RKO (cell line): ENCODE measurements at places on chromosomes 11 and 22.

- DNase-seq = no peak
Measured at GRCh38 chr22:44648085-44648820, 53.8 kb upstream of the PRR5 start.

DNA sequence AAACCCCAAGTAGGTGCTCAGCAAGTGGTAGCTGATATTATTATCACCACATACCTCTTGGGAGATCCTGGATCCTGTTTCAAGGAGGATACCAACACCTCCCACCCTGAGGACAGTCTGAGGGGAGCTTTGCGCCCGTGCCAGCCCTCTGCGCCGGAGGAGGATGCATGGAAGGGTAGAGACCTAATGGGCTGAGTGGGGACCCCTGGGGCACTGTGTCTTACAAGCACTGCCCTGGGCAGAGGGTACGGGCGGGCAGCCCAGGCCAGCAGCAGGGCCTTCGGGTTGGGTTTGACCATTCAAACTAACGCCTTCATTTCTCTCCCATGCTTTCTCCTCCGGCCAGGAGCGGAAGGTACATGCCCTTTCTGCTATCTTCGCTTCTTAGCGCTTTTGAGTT, 26.3 kb downstream of the MYBPC3 start:
- no peak for DNase-seq

DNA sequence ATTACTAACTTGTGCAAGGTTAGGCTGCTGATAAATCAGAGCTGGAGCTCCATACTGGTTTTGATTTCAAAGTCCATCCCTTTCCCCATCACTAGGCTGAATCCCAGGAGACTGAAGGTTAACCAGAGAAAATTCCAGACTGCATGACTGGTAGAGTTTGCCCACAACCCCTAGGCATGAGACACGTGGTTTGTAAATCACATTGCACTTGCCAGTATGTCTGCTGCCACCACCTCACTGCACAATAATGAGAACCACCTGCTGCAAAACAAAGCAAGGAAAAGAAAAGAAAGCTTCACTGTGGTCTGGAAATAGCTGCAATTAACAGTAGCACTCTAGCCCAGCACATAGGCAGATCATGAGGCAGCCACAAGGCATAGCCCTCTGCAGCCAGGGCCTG, 67.6 kb upstream of the NTM start:
- DNase-seq = no peak

GRCh38 chr22:45270095-45271020, 14.4 kb upstream of the UPK3A start:
- DNase-seq = no peak

DNA sequence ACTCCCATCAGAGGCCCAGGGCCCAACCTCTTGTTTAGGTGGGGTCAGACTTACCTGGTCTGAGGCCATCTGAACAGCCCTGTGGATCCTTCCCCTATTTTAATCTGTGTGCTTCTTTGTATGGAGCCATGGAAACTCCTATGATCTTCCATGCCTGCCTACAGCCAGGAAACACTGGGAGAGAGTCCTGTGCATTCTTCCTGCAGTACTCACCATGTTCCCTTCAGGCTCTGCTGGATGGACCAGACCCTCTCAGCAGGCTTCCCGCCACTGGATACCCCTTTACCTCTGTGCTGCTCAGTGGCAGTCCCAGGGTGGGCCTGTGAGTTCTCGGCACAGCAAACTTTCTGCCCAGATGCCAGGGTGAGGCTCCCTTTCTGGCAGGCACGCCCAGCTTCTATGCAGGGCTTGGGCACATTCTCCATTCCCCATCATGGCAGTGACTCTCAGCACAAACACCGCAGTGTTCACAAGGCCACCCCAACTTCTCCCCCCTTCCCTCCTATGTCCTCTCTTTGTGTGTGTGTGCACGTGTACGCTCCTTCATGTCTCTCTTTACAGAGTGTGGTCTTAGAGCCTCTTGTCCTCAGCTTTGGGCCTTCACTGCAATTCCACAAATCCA, 34.8 kb downstream of the NEU3 start:
- no peak for DNase-seq

GRCh38 chr11:83249972-83250593, 36.1 kb downstream of the CCDC90B start:
- DNase-seq = peak; percentile 68

- DNase-seq = peak; percentile 19
Measured at GRCh38 chr22:24834845-24835570, 29.0 kb downstream of the SGSM1 start.

- DNase-seq = no peak
Measured at GRCh38 chr11:18277565-18278271, 11.7 kb downstream of the SAA1 start.

DNA sequence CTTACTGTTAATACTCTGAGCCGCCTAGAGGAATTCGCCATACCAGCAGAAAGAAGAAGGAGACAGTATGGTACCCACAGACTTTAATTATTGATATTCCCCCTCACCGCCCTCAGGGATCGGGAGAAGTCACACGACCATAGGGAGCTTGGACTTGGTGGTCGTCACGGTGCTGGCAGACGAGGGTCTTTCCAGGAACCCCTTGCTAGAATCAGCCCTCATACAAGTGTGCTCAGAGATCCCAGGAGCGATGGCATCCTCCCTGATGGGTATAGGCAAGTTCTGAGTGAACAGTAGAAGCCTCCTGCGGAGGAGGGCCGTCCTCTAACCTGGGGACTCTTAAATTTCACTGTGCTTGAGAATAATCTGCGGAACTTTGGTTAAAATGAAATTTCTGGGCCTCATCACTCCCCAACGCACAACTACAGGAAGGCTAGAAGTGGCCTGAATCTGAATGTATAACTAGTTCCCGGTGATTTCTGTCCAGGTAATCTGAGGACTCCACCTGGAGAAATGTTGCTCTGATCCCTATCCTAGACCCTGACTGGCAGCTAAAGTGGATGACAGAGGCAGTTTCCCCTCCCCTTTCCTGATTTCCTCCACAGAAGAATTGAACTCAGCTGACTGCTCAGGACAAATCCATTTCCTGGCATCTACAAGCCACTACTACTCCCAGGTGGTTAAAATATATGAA, 4.5 kb downstream of the VSIG2 start:
- DNase-seq = no peak

GRCh38 chr11:70074746-70075145, 3.4 kb upstream of the ANO1 start:
- DNase-seq = no peak

GRCh38 chr11:63609971-63610580, 4.2 kb downstream of the PLAAT3 start:
- DNase-seq = no peak

DNA sequence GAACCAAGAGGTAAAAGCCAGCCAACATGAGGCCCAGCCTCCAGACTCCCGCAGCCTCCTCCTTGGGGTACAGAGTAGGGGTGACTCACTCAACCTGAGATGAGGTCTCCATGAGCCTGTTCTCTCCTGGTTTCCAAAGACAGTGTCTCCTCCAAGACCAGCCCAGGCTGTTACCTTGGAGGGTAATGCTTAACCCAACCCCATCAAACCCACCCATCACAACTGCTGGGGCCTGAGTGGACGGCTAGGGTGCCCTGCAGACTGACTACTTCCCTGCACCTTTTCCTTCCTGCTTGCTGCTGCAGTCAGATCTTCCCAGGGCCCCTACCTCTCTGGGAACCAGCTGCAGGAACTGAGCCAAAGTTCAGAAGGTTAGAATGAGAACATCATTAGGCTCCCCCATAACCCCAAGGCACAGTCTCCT, 5.1 kb upstream of the NOL12 start:
- DNase-seq = no peak
